ENCODE measurements at places on chromosomes 7 and 10.

DNA sequence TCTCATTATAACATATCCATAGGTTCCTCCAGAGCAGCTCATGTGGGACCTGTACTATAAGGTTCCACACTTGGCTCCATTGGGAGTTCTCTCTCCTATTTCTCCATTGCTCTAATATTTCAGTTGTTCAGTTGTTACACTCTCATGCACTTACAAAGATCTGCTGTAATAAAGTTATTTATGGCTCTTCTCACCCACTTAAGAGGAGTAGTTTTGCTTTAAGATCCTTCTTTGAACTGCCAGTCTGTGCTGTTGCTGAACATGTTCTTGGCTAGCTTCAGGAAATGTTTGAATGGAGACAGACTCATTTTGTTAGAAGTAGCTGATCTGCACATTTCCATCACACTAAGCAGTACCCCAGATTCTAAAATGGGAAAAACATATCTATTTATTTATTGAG is 250.1 kb downstream of the CDK14 start:
- no peak for ATAC-seq

DNA sequence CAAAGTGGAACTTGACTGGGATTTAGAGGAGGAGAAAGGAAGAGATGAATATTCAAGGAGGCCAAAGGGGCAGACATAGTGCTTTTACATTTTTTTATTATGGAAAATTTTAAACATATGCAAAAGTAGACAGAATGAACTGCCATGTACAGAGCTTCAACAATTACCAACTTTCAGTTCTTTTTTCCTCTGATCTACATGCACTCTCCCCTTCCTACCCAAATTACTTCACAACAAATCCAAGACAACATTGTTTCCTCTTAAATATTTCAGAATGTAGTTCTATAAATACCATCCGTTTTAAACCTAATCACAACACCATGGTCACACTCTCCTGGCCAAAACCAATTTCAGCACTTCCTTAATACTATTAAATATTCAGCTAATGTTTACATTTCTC is 83.5 kb upstream of the FZD1 start:
- no peak for ATAC-seq

GRCh38 chr10:5583525-5584175 is 58.9 kb downstream of the CALML3 start:
- ATAC-seq, result no peak

- no peak for ATAC-seq
Observed at GRCh38 chr7:155166673-155167370, 96.7 kb downstream of the HTR5A start.

DNA sequence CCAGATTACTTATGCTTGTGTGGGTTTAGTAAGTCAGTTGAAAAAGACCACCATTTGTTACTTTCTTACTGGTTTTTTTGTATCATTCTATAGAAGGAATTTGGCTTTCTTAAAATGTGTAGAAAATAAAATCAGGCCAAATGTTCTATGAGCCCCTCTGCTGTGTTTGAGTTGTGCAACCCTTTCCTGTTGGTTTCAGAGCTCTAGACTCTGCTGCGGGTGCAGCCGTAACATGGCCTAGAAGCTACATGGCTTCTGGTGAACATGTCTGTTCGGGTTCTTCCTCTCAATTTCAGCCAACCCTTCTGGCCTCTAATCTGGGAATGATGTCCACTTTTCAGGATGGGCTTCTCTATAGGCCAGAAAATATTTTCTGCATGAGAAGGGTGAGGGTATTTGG is 56.6 kb upstream of the RAB18 start:
- ATAC-seq, result no peak

DNA sequence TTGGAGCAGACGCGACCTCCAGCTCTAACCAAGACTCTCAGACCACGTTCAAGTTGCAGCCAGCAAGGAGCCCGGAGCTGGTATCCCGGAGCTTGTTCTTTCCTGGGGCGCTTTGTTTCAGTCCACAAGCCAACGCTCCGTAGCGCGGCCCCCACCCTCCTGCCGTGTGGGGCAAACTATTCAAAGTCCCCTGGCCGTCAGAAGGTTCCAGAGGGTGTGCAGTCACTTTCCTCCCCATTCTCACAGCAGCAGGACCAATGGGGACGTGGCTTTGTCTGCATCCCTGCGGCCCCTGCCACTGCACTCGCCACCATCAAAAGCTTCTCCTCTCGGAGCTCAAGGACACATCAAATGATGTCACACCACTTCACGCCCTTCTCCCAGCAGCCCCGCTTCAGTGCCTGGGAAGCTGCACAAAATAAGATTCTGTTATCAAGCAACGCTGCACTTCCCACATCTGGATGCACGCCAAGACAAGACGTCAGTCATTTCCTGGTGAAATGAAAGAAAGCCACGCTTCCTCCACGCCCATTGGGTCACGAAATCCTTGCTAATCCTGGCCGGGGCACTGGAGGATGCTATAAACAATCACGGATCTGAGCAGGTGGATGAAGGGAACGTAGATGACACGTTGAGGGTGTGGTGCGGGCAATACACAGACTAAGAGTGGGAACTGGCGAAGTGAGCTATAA is 348.2 kb downstream of the PTPRN2 start:
- no peak for ATAC-seq

GRCh38 chr10:94223702-94224370 is 138.9 kb downstream of the NOC3L start:
- ATAC-seq, result no peak

- no peak for ATAC-seq
Observed at GRCh38 chr10:89888321-89889070, 187.1 kb downstream of the KIF20B start.

GRCh38 chr7:2643386-2644219 is 11.8 kb downstream of the TTYH3 start:
- ATAC-seq, result no peak

GRCh38 chr10:119479532-119479931 is 63.0 kb downstream of the RGS10 start:
- no peak for ATAC-seq

DNA sequence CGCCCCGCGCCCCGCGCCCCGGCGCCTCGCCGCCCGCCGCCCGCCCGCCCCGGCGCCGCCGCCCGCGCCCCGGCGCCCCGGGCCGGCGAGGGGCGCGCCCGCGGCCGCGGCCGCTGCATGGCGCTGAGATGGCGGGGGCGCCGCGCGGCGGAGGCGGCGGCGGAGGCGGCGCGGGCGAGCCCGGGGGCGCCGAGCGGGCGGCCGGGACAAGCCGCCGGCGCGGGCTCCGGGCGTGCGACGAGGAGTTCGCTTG is 174 bp downstream of the ADCY1 start:
- ATAC-seq, result no peak

DNA sequence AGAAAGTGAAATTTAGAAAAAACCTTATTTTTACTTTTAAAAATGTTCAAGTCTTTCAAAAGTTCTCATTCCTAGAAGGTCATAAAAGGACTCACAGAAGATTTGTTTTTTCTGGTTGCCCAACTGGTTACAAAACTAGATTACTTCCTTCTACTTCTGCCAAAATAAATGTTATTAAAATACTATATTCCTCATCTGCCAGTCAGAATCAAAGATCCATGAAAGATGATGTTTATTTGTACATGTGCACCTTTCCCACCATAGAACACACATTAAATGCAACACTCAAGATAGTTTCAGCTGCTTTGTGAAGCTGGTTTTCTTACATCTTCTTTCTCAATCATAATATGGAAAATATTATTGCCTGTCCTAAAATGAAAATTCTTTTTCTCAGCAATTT is 465.4 kb downstream of the ETV1 start:
- ATAC-seq, result no peak

GRCh38 chr7:32357535-32358277 is 132.5 kb downstream of the LSM5 start:
- no peak for ATAC-seq

DNA sequence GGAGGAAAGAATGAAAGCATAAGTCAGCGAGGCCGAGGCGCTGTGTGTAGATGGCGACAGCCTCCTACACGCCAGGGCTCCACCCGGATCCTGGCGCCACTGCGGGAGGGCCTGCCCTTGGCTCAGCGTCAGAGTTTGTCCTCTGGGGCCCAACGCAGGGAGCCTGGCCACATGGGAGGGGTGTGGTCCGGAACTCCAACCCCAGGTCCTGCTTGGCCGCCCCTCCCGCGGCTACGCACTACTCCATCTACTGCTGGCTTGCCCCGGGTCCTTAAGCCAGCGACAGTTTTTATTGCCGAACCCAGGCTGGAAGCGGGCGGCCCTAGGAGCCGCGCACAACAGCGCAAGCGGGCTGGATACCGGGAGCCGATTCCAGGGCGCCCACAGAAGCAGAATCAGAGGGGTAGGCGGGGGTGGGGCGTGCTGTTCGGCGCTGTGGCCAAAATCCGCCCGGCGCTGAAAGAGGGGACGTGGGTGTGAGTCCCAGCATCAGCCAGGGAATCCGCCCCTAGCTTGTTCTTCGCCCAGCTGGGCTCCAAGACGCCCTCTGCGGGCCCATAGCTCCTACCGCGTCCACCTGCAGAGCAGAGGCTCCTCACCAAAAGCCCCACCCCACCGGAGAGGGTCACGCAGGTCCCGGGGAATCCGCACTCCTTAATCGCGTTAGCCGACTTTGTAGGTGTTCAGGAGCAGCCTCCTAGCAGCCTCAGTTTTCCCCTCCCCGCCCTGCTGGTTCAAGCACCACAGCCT is 4.5 kb downstream of the KAZALD1 start:
- peak; percentile 43 for ATAC-seq

DNA sequence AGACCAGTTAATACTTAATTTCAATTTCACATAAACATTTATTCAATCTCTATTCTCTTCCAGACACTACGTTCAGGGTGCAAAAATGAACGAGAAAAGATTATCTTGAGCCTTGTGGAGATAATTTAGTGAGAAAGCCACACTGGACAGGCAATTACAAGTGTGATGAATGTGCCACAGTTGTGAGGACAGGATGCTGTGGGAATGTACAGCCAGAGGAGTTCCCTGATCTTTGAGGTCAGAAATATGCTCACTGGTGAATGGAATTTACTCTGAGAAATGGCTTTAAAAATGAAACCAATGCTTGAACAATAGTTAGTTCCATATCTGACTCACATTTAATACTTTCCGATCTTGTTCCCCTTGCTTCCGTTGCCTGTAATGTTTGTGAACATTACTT is 864.8 kb downstream of the GATA3 start:
- no peak for ATAC-seq

DNA sequence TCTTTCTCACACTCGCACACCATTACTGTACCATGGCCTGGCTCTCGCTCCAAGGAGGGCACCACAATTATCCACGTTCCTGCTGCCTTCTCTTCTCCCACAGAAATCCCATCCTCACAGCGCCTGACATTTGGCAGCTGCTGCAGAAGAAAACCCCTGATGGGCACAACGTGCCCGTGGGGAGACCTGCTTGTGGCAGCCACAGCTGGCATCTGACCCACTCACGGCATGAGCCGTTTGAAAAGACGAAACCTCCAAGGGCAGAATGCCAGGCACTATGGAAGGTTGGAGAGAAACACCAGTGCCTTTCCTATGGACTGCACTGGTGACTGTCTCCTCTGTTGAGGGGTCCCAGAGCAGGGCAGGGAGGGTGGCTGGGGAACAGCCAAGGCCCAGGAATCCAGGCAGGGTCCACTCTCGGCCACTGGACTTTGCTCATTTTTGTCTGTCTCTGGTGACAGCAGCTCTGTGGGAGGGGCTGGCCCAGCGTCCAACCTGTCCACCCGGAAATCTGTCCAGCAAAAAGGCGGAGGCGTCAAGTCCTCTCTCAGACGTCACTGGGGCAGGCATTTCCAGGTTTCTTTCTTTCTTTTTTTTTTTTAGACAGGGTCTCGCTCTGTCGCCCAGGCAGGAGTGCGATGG is 61.0 kb upstream of the MKRN1 start:
- no peak for ATAC-seq

DNA sequence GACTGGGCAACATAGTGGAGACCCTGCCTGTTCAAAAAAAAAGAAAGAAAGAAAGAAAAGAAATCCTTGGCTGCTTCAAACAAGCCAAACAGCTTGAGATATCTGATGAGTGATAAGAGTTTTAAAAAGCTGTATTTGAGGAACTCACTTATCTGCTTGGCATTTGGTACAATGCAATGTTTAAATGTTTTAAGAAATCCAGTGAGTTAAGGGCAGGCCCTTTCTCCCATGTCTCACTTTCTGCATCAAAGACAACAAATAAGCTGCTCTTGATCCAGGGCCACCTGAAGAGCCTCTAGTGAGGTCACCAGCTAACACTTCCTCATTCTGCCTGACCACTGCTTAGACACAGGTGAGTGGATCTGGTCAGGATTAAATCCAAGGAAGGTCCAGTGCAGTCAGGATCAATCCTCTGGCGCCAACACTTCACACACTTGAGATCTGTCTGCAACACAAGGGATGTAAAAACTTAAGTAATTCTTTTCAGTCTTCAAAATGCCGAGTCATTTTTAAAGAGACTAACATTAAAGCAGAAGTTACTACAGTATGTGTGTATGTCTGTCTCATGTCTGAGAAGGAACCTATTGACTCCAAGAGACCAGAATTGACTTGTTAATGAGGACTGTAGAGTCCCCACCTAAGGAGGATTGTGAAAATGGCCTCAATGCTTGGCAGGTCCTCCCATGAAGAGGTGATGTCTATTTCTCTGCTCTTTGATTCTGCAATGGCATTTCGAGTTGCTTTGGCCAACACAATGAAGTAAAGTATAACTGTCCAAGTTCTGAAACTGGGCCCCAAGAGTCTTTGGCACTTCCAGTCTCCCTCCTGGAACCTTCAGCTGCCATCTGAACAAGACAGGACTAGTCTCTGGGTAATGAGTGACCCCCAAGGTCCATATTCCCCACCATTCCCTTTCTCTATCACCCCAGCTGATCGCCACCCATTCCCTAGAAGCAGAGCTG is 43.1 kb downstream of the CREB3L2 start:
- ATAC-seq, result no peak

GRCh38 chr10:115295213-115295805 is 202.1 kb downstream of the ATRNL1 start:
- ATAC-seq, result no peak

GRCh38 chr7:7786595-7786994 is 68.2 kb upstream of the RPA3 start:
- no peak for ATAC-seq

- ATAC-seq, result no peak
Observed at GRCh38 chr10:48490946-48491345, 113.9 kb downstream of the ARHGAP22 start.

DNA sequence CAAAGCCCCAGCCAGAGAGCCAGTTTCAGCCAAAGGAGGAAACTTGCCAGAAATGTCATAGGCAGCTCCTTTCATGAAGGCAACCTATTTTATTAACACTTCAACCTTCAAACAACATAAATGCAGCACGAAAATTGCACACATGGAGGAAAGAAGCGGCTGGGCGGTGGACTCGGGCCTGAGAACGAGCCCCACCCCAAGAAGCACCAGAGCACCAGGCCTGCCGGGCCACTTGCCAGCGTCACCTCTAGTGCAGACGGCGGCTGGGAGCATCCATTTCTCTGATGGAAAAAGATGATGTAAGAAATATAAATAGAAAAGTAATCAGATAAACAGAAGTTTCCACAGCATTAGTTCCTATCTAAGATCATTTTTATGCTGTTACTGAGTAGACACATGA is 100.0 kb downstream of the TCERG1L start:
- no peak for ATAC-seq

- ATAC-seq, result no peak
Observed at GRCh38 chr7:17948526-17949238, 8.4 kb upstream of the SNX13 start.

GRCh38 chr7:132988117-132988516 is 93.8 kb downstream of the CHCHD3 start:
- ATAC-seq, result no peak

GRCh38 chr10:54503863-54504262 is 297.2 kb downstream of the PCDH15 start:
- ATAC-seq, result no peak

Data from activated T-helper 17 cell treated with anti-CD3 and anti-CD28 coated beads, Interleukin-2, amount 50 U/mL, for 72 hours (primary cell).